Activated CD8-positive, alpha-beta memory T cell treated with anti-CD3 and anti-CD28 coated beads, Interleukin-2, amount 10 ng/mL, durations not matched to agents 7 days and 5 days (primary cell): ENCODE measurements at places on chromosomes 5 and 9.

- DNase-seq: no peak
These were observed 7.9 kb downstream of the GADD45G start for GRCh38 chr9:89612566-89613278.

- no peak for DNase-seq
These were observed 67.6 kb downstream of the ANKRD33B start for GRCh38 chr5:10631316-10631996.

GRCh38 chr5:179142434-179143198, 82.4 kb downstream of the ZNF354C start:
- no peak for DNase-seq

DNA sequence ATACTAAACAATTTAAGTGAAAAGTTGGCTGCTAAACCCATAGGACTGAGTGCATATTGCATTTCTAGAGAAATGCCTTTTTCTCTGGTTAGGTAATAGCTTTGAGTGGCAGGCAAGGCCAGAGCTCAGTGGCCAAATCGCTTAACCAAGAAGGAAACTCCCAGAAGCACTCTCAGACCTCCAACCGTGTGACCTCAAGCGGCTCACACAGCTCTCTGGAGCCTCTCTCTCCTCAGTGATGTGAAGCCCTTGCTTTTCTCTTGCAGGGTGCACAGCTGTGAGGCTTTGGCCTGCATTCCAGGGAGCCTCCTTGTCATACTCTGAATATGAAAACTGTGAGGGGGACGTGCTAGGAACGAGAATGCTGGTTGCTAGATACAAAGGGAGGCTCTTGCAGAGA, 106.7 kb downstream of the INSYN2B start:
- DNase-seq: no peak

DNA sequence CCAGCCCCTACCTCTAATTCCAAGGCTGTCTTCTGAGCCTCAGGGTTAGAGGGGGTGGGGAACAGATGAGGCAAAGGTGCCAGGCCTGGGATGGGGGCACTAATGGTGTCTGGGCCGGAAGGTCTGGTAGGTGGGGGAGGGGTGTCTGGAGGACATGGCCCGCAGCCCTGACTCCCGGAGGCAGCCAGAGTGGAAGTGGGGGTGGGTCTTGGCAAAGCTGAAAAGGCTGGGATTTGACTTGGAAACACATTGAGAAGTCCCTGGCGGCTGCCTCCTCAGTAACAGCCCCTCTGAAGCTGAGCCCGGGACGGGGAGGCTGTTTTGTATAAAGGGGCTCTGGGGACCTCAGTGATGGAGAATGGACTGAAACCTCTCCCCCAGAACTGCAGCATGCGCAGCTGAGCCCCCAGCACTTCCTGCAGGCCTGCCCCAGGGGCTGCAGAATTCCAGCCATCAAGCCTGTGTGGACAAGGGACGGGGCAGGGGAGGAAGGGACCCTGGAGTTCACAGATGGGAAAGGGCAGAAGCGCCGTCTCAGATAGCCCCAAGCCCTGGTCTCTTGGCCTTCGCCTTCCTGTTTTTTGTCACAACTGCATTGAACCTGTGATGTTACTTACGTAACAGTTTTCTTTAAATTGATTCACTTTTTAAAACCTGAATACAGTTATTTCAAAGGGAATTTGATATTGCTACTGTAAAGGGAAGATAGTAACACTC, 49.3 kb upstream of the SYNPO start:
- DNase-seq: no peak

DNA sequence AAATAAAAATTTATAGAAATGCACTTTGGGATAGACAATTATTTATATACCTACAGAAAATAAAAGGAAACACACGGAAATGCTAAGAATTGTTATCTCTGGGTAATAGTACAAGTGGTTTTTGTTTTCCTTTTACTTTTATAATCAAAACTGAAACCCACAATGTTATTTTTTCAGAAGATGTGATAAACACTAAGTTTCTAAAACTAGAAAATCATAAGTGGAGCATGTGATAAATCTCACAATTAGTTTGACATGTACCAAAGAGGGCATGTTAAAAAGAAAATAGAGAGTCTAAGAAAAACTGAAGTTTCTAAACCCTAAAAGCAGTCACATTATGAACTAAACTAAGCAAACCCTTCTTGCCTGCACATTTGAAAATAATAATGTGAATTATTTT, 61.1 kb downstream of the OXCT1 start:
- no peak for DNase-seq

GRCh38 chr5:172837640-172838039, 3.6 kb downstream of the ERGIC1 start:
- peak; percentile 67 for DNase-seq

- DNase-seq: no peak
These were observed 14.8 kb downstream of the STC2 start for GRCh38 chr5:173313351-173313801.

DNA sequence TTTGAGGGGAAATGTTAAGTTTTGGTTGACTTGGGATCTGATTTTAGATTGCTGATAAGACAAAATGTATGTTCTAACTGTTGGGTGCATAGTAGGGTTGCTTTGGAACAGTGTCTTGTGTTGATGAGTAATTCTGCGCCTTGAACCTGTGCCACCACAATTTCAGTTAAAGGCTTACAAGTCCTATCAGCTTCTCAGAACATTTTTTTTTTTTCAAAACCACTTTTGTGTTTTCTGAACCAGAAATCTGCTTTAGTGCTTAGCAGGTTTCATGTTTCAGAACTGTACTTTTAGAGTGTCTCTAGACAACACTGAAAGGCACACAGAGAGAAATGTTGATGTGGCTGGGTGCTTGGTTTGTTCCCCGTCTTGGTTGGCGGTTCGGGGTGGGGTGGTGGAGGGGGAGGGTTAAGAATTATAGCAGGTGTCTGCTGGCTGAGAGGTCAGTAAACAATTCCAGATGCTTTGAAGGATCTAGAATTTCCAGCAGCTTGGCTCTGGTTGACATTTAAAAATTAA, 84.6 kb downstream of the ANKRD55 start:
- DNase-seq: peak; percentile 73

DNA sequence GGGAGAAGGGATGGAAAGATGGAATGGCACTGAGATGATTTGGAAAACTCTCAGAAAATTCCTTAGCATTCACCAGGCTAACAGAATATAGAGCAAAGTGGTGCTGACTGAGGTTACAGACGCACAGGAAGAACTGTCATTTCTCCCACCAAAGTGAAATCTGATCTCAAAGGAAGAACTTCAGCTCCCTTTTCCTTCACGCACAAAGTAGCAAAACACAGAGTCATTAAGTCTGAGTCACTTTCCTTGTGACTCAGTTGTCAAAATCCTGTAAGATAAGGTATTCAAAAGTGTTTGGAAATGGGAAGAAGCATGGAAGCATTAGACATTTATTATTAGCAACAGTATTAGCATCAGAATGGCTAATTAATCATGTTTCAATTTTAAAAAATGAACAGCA, 11.7 kb downstream of the MPDZ start:
- no peak for DNase-seq

DNA sequence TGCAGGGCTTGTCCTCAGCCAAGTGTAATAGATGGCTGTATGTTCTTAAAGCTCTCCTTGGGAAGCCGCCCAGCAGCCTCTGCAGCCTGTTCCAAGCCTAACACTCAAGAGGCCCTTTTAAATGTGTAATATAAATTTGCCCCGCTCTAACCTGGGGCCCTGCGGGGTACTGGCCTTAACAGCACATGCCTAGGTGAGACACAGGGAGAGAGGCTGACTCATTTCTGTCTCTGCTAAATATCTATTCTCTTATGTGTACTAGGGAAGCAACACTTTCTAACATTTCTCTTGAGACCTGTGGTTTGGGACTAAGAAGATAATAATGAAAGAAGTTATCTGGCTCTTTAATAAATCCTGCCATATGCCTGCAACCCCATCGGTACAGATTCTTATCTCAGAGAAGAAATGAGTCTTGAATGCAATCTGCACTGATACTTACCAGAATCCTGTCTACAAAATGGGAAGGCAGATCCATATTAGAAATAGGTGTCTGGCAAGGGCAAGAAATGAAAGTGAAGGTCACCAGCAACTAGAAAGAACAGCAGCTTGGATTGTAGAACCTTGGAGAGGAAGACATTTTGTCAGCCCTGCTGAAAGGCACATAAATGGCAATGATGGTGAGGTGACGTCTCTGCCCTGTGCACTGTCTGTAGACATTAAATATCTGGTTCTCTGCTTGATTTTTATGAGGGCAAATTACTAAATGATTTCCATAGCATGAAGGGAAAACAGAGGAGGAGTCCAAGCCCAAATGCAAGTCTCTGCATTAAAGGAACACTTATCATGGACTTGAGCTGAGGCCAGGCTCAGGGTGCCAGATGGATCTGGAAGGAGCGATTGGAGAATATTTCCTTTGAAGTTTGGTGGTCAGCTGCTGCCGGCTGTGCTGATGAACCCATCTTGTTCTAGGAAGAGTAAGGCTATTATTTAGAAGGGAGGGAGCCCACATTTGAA, 14.5 kb upstream of the TGFBI start:
- no peak for DNase-seq

DNA sequence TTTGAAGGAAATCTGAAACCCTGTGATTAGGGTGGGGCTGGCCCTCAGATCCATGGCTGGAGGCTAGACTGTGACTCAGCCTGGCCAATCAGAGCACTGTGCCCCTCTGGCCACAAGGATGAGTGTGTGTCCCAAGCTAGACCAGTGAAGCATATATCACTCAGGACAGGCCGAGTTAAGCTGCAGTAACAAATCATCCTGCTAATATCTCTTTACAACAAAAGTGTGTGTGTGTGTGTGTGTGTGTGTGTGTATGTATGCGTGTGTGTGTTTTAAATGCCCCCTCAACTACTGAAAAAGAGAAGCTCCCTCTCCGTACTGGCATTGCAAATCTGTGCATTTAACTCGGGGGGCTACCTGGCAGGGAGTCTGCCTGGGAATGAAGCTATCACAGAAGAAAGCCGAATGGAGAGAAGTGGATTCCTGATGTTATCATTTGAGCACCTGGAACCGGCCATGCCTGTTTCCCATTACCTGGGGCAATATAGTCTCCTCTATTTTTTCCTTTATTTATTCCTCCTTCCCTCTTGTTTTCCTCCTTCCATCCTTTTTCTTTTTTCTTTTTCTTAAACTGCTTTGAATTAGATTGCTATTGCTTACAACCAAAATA, 25.6 kb downstream of the STC2 start:
- no peak for DNase-seq

GRCh38 chr5:78627175-78627574, 21.4 kb downstream of the LHFPL2 start:
- DNase-seq: no peak

- DNase-seq: no peak
These were observed 66.9 kb downstream of the PSMB7 start for GRCh38 chr9:124348363-124348762.

GRCh38 chr5:165631235-165631634, 2125.8 kb downstream of the MAT2B start:
- DNase-seq: no peak

GRCh38 chr5:126023994-126024441, 399.2 kb upstream of the GRAMD2B start:
- DNase-seq: no peak

DNA sequence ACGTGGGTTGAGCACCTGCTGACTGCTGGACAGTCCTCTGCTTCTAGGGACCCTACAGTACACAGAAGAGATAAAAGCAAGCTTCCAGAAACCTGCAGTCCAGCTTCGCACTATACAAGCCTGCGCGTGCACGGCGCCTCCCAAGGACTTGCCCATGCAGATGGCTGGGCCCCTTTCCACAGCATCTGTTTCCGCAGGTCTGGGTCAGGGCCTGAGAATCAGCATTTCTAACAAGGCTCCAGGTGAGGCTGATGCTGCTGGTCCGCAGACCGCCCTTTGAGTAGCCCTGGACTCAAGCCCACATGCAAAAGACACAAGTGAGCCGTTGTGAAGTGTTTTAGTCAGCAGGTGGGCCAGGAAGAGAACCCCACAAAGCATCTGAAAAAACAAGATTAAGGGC, 133.1 kb downstream of the HSD17B3 start:
- DNase-seq: no peak

GRCh38 chr9:88737031-88737430, 202.1 kb downstream of the NXNL2 start:
- no peak for DNase-seq
